ENCODE measurements at places on chromosomes 7 and 10.

- DNase-seq, result no peak
Observed at GRCh38 chr7:380711-381210, 90.8 kb downstream of the FOXL3 start.

DNA sequence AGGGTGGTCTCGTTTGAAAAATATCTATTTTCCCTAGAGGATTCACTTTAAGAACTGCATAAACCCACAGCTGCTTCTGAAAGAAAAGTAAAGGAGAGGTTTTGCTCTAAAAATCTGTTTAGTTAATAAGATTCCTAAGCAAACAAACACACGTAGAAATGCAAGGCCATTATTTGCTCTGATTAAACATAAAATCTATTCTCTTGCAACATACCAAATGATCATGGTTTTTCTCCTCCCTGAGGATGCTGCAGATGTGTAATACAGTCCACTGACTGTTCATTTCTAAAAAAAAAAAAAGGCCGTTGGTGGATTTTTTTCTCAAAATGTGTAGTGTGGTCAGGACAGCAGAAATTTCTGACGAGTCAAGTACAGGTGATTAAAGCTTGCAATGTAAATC is 98.6 kb downstream of the BUB3 start:
- DNase-seq, result no peak

- peak; percentile 95 for DNase-seq
Observed at GRCh38 chr7:135980665-135981180, 3.6 kb upstream of the MTPN start.

- no peak for DNase-seq
Observed at GRCh38 chr10:50480054-50481007, 143.4 kb downstream of the SGMS1 start.

DNA sequence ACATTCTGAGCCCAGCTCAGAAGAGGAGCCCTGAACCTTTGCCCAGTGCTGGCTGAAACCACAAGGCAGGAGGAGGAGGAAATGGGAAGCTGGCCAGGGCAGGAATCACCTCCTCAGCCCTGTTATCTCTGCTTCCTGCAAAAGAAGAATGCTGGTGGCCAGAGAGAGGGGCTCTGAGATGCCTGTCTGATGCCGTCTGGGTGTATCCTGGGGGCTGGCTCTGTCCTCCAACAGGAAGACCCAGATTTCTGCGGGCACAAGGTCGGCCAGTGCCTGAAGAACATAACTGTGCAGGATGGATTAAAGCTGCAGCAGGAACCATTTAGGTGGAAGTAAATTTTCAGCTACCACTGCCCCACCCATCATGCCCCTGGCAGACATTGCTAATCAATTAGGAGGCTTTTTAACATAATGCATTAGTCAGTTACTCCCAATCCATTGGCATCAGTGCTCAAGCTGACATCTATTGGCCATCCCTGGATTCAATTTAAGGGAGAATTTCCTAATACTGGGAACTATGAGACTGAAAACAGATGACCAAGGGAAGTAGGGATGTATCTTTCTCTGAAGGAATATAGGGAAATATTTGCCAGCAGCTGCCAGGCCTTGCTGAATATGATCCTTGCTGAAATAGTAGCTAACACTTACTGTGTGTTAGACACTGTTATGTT is 67.7 kb downstream of the COL13A1 start:
- DNase-seq, result peak; percentile 29

GRCh38 chr7:155637155-155637554 is 7.3 kb upstream of the RBM33 start:
- no peak for DNase-seq

DNA sequence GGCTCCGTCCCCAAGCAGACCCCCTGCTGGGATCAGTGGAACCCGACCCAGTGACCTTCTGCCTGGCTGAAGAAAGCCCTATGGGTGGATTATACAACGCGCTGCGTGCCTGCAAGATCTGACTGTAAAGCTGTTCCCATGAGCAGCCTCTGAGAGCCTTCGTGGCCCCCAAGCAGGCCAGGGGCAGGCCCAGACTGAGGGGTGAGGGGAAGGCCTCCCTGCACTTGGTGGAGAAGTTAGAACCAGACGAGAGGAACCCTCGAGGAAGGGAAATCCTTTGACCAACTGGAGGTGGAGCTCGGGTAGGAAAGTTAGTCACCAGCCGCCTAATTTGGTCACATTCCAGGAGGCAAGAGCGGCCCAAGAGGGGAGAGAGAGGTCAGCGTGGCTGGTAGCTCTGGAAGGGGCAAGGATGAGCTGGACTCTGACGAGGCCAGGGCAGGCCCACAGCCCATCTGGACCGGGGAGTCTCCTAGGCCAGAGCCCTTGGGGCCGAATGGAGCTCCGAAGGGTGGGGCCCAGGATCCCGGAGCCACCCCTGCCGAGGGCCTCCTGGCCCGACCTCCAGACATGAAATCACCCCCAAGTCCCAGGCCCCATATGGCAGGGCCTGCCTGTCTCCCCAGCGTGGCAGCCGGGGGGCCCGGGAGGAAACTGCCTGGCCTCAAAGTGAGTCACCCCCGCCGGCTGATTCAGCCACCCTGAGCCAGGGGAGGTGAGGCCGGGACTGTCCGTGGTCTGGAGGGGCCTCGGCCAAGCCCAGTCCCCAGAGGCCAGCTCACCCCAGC is 23.3 kb upstream of the PDGFA start:
- no peak for DNase-seq

DNA sequence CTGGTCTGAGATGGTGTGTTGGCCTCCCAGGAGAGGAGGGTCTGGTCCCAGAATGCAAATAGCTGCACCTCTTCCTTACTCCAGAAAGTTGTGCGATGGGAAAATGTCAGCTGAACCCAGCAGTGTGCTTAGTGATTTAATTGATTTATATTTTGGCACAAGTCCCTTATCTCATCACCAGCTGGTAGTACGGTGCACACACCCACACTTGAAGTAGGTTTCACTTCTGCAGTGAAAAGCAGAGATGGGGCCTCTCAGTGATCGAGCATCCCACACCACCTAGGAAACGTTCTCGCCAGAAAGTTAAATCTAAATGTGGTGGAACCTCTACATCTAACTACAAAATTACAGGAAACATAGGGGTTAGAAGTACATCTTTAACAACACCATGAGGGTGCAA is 80.4 kb downstream of the UBE3C start:
- DNase-seq, result no peak

DNA sequence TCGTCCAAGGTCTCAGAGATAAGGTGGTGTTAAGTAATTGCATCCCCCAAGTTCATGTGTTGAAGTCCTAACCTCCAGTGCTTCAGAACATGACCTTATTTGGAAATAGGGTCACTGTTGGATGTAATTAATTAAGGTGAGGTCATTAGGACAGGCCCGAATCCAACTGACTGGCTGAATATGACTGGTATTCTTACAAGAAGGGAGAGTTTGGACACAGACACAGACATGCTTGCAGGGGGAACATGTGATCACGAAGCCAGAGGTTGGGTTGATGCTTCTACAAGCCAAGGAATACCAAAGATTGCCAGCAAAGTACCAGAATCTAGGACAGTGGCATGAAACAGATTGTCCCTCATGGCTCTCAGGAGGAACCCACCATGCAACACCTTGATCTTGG is 173.5 kb upstream of the LYZL2 start:
- DNase-seq, result no peak

DNA sequence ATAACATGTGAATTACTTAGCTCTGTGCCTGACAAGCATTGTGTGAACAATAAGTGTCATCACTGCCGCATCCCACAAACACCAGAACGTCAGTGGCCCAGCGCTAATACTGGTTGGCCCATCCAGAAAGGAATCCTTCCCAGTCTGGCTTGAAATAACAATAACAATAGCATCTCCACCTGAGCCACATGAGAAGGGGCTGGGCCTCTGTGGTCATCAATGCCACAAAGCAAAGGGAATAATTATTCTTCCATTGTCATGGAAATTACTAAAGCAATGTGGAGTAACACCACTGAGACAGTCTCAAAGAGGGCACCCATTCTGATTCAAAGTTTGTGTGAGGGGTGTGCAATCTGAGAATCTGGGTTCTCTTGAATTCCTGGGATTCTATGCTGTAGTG is 105.7 kb upstream of the INHBA start:
- DNase-seq, result no peak

DNA sequence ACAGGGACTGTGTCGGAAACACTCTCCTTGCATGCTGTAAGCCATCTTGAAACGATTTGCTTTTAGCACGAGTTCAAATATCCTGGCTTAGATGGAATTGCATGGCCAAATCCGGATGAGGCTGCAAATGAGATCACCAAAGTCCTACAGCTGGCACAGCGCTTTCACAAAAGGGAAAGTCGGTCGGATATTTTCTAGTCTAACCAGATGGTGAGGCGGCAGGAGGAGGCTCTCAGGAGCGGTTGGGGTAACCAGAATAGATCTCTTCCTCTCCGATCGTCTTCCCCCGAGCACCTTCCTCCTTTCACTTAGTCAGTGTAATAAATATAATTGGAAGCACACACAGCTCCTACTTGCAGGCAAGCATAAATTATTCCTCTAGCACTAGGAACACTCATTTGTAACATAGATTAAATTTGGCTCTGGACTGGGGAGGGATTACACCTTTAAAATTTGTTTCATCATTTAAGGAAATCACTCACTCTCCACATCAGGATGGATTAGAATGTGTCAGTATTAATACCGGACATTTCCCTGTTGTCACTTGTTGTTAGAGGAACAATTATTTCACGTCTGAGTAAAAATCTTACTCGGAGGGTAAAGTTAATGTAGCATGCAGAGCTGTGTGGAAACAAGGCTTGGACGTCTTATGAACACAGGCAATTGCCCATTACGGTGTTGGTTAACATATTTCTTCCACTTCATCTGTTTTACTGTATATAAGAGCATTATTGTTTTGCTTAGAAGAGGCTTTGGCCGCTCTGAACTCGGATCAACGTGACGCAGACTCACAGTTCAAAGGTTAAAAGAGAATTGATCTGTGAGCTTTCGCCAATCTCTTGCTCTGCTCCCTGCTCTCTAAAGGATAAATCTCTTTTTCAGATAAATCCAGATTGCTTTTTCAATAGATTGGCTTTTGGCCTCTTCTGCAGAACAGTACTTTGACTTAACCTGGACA is 857.9 kb downstream of the TYW1 start:
- no peak for DNase-seq

GRCh38 chr7:78206769-78207168 is 408.2 kb downstream of the PHTF2 start:
- DNase-seq, result no peak

DNA sequence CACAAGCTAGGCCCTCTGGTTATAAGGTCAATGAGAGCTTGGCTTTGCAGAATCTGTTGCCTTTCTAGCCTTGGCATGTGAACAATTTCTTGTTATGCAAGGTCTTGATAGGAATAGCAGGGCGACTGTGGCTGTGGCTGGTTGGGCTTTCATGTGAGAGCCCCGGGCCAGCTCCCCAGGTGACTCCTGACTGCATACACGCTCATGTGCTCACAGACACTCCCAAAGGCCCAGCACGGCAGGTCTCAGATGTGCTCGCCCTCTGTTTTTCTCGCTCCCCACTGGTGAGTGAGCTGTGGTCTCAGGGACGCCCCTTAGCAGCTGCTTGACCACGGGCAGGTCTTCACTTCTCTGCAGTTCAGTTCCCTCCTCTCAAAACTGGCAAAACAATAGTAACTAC is 37.1 kb upstream of the ZNF32 start:
- DNase-seq, result no peak

GRCh38 chr7:121373177-121373576 is 22.9 kb downstream of the FAM3C start:
- no peak for DNase-seq

DNA sequence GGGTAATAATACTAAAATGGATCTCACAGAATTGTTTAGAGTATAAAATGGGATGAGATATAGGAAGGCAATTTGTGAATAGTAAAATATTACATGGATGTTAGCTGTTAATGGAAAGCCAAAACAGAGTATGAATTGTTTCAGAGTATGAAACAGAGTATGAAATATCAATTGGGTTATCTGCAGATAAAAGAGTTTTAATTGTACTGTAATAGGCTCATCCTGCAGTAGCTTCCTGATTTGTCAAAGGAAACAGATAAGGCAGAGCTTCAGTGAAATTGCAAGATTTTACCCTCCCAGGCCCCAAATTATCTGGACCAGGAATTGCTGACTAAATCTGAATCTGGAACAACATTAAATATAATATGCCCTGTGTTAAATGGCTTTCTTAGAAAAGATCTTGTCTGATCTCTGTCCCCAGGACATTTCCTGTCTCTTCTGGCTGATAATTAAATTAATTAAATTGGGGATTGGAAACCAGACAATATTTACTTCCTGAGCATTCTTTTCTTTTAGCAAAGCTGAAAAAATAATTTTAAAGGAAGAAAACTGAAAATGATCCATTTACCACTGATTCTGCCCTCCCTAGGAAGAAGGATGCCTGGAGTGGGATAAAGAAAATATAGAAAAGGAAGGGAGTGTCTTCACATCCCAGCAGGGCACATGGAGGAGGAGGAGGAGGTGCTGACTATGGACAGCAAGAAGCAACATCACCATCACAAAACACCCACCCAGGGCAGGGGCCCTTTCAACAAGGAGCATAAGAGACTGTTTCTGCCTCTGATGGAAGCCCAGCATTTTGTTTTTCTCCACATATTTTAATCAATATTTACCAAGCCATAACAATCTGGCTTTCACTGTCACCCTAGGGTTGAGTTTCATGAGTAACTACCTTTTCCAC is 18.5 kb downstream of the PTN start:
- DNase-seq, result no peak

- no peak for DNase-seq
Observed at GRCh38 chr10:100791369-100792058, 46.1 kb downstream of the PAX2 start.

DNA sequence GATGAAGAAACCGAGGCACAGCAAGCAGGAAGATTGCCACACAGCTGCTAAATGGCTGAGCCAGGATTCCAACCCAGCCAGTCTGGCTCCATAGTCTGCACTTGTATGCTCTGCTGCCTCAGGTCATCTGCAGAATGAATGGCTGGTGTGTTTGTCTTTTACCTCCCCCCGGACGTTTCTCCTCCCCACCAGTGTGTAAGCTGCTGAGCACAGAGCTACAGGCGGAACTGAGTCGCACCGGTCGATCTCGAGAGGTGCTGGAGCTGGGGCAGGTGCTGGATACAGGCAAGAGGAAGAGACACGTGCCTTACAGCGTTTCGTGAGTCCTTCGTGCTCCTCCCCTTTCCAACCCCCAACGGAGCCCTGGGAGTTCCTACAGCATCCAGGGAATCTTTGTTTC is 2.6 kb downstream of the CNPY4 start:
- no peak for DNase-seq

- no peak for DNase-seq
Observed at GRCh38 chr10:124464028-124464965, 2.7 kb downstream of the LHPP start.

DNA sequence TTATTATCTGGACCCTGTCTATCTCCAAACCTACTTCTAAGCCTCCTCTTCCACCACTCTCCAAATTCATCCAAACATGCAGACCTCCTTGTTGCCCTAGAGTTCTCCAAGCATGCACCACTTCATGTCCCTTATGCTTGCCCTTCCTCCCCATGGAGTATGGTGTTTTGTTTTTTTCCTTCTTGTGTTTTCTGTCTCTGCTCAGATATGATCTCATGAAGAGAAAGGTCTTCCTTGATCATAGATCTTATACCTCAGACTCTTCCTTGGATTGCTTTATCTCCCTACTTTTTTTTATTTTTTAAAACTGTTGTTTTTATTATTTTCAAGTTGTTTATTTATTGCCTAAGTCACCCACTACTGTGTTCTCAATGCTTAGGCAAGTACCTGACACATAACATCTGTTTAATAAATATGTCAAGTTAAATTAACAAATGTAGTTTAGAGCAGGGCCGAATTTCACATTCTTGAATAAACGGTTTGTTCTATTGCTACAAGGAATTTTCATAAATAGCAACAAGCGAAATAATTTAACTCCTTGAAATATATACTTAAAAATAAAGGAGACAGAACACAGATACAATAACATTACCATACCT is 84.5 kb downstream of the HGF start:
- DNase-seq, result no peak

- no peak for DNase-seq
Observed at GRCh38 chr10:124626759-124627380, 117.3 kb downstream of the FAM53B start.

All from inflammatory macrophage (primary cell).